CD4-positive, alpha-beta T cell (primary cell): ENCODE measurements at places on chromosomes 2 and 18.

- no peak for DNase-seq
Observed at GRCh38 chr18:3966246-3966641, 488.9 kb downstream of the DLGAP1 start.

DNA sequence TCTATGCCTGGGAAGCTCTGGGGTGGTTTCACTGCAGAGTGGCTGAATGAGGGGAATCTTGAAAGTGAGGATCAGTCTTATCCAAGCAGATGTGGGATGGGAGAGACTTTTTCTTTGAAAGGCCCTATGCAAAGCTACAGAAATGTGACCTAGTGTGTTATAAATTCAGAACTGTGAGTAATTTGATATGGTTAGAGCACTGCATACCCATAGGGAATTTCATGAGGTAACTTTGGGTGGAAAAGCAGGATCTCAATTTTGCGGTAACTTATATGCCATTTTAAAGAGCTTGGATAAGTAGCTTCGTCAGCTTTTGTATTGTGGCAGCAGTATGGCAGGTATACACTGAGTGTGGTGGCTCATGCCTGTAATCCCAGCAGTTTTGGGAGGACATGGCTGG lies 40.9 kb downstream of the GULP1 start:
- no peak for DNase-seq

DNA sequence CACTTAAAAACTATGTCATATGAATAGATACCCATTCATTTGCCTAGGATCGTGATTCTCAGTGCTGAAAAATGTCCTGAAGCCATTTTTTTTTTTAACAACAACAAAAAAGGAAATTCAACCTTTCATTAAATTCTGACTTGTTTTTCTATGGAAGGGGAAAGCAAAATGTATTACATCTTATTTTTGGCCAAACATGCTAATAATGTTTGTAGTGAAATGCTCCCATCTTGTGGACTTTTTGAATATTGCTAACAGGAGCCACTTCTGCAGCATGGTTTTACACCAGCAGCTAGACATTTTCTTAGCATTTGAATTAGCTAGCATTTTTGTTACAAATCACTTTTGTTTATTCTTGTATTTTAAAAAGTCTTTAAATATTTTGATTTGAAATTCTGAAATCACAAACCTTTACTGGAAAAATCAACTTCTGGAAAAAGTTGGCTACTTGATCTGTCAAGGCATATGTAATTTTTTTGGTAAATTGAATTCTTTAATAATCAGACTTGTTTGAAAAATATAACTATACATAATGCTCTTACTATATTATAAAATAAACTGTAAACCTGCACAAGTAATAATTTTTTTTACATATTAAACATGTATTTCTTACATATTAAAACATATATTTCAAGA lies 75.8 kb downstream of the KIDINS220 start:
- peak; percentile 29 for DNase-seq

GRCh38 chr2:212154477-212154878 lies 384.1 kb downstream of the ERBB4 start:
- DNase-seq = no peak

- DNase-seq = no peak
Observed at GRCh38 chr2:181008407-181008806, 28.0 kb downstream of the UBE2E3 start.

DNA sequence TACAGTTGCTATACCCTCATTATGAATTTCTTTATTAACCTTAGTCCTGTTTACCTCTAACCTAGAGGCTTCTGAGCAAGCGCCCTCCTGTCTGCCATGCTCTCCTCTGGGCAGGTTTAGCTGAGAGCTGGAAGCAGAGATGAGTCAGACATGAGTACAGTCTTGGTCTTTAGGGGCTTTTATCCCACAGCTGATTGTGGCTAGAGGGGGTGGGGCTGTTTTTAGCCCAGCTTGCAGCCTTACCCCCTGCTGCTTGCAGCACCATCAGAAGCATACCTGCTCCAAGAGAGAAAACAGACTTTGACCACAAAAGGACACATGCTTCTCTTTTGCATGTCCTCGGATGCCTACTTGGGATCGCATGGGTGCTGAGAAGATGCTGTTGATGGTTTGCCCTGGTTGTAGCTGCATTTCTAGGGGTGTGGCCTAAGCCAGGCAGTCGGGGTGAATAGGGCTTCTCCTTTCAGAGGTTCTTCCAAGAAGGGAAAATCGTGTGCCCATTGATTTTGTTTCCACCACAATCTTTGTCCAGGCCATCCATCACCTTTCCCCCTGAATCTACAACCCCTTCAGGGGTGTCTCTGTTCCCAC lies 115.0 kb upstream of the LGALSL start:
- no peak for DNase-seq

- no peak for DNase-seq
Observed at GRCh38 chr18:59360381-59360780, 1.3 kb upstream of the LMAN1 start.

- no peak for DNase-seq
Observed at GRCh38 chr18:46412916-46413315, 244.1 kb downstream of the LOXHD1 start.

DNA sequence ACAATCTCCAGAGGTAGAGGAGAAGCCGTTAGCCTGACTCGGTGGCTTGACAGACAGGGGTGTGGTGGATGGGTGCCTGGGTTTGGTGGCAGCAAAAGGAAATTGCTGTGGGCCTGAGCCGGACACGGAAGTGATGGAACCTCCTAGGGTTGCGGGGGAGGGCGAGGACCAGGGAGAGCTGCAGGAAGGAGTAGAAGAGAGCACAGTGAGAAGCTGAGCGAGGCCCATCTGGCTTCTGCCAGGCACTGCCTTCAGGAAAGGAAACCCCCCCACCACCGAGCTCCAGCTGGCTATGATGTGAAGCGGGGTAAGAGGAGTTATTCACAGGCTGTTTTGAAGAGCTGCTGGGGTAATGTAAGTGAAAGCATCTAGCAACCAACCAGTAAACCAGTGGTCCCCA lies 134.6 kb downstream of the TSN start:
- no peak for DNase-seq

DNA sequence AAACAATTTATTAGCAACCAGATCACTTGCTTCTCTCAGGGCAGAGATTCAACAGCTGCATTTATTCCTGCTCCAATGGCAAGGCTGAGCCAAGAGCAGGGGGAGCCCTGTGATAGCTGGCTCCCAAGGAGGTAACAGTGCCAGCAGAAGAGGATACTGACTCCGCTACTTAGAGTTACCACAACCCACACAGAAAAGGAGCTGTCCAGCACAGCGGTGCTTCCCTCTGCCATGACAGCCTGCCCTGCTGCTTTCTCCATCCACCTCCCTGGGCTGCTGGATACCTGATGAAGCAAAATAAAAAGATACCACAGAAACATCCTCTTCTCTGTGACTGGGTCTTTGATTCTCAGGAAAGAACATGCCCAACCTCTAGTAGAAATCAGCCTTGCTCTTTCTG lies 467.2 kb downstream of the LRRTM4 start:
- DNase-seq = no peak

DNA sequence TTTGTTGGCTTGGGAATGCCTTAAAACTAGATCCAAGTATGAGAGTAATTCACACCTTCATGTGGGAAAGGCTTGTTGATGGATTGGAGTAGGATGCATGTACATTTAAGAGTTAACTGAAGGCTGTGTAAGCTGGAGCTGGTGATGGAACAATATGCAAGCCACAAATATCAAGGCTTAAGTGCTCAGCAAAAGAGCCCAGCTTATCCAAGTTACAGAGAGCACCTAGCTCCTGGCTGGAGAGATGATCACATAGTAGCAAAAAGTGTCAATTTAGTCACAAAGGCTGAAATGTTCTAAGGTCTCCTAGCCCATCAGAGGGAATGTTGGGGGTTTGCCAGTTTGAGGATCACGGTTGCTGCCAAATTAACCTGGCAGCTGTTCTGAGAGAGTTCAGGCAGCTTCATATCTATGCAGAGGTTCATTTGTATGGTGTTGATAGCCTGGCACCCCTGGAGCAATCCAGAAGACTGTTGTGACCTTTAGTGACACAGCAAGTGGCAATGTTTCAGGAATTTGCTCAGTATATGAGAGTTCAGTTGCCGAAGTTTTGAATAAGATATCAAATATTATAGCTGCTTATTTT lies 228.2 kb downstream of the DOK6 start:
- no peak for DNase-seq

GRCh38 chr2:70679259-70679658 lies 88.7 kb downstream of the ADD2 start:
- DNase-seq = no peak

DNA sequence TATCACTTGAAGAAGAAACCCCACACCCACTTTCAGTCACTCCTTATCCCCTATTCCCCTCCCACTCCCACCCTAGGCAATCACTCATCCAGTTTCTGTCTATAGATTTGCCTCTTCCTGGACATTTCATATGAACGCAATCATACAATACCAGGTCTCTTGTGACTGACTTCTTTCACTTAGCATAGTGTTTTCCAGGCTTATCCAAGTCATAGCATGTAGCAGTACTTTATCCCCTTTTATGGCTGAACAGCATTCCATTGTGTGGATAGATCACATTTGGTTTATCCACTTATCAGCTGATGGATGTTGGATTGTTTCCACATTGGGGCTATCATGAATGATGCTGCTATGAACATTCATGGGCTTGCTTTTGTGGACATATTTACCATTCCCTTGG lies 6.6 kb downstream of the CFAP221 start:
- no peak for DNase-seq

GRCh38 chr2:2849464-2850217 lies 518.6 kb upstream of the MYT1L start:
- DNase-seq = no peak

GRCh38 chr2:32849456-32850194 lies 97.1 kb upstream of the LTBP1 start:
- DNase-seq = no peak

DNA sequence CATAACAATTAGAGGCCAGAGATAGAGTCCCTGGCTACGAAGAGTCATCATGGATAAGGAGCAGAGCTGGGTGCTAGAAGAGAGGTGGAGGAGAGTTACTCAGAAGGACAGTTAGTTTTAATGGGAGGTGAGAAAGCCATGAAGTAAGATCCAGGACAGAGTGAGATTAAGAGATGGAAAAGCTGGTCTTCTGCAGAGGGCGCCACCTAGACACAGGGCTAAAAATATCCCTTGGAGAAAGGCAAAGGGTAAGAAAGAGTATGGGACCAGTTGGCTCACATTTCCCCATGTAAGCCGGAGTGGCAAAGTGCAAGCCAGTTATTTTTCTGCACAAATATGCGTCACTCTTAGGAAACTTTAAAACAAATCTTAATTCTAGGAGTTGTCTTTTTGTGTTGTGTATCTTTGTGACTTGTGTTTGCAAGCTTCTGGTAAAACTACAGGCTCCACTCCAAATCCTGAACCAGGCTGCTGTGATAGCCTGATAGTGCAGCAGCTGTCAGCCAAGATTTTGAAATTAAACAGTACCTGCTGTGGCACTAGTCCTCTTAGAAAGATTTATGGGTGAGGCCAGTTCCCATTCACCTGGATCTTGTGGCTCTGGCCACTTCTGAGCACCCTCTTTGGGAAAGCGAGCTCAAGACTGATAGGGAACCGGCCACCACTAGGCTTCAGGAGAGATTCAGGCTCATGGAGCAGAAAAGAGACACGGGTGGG lies 204.2 kb downstream of the TPGS2 start:
- no peak for DNase-seq

DNA sequence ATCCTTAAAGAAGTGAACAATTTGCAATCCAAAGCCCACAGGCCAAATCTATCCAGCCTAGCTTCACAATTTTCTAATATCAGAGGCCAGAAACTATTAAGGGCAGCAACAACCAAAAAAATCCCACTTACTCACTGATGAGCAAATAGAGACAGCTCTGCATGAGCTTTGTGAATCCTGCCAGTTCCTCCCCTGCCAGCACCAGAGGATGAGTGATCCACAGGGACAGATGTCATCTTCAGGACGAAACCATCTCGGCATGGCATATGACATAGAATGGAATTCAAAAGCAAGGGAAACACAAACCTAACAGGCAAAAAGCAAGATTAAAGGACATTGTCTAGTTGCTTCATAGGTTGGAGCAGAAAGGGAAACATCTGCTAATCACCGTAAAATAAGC lies 2.2 kb upstream of the DSC2 start:
- DNase-seq = no peak

GRCh38 chr2:60958800-60959199 lies 58.7 kb upstream of the PEX13 start:
- no peak for DNase-seq

DNA sequence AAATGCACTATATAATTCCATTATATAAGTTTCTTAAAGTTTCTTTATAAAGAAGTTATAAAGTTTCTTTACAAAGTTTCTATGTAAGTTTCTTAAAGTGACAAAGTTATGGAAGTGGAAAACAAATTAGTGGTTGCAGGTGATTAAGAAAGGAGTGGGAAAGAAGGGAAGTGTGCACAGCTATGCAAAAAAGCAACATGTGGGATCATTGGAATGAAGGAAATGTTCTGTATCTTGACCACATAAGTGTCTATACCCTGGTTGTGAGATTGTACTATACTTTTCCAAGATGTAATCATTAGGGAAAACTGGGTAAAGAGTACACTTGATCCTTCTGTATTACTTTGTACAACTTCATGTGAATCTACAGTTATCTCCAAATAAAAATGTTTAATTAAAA lies 1541.1 kb downstream of the LRP1B start:
- no peak for DNase-seq

GRCh38 chr2:98828793-98829371 lies 98.0 kb upstream of the MGAT4A start:
- DNase-seq = peak; percentile 57

GRCh38 chr2:98404556-98405250 lies 40.0 kb upstream of the INPP4A start:
- DNase-seq = no peak

DNA sequence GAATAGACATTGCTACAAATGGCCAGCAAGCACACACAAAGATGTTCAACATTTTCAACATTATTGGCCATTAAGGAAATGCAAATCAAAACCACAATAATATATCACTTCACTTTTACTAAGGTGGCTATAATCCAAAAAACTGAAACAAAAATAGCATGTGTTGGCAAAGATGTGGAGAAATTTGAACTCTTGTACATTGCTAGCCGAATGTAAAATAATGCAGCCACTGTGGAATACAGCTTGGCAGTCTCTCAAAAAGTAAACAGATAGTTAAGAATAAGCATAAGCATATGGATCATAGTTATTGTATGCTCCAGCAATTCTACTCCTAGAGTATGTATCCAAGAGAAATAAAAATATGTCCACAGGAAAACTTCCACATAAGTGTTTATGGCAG lies 192.5 kb downstream of the EN1 start:
- no peak for DNase-seq

GRCh38 chr18:37913051-37913450 lies 347.5 kb upstream of the CELF4 start:
- DNase-seq = no peak

DNA sequence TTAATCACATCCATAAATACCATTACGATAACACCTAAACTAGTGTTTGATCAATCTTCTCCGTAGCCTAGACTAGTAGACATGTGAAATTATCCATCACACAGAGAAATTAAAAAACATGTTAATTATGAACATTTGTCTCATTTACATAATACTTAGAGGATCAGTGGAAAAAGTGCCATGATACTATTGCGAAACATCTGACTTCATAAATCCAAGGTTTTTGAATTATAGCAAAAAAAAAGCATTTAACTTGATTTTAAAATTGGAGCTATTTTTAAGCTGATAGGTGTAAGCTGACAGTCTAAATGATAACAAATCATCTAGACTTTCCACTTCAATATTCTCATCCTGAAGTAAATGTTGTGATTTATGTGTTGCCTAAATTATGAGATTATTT lies 51.6 kb downstream of the CBLN2 start:
- DNase-seq = no peak
